Stimulated activated CD4-positive, alpha-beta T cell treated with anti-CD3 and anti-CD28 coated beads, Interleukin-1b, Interleukin-23, amount 100 ng/mL, for 24 hours (primary cell): ENCODE measurements at places on chromosomes 7 and 10.

DNA sequence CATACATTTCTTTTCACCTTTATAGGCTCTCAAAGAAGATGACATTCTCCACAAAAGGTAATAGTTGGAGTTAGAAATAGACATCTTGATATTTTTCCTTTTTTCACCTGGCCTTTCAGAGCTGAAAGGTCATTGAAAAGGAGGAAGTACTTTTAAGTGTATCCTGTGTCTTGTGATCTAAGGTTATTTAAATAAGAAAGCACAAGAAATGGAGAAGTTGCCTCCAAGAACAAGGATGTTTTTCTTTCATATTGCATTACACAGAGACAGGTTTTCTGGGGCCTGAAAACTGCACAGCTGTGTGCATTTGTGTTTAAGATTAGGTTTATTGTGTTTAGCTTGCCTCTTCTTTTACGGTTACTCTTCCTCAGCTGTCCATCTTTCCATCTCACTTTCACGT is 103.4 kb upstream of the SEMA3D start:
- DNase-seq, result no peak

- no peak for DNase-seq
These were observed 11.8 kb downstream of the MET start for GRCh38 chr7:116683786-116684185.

DNA sequence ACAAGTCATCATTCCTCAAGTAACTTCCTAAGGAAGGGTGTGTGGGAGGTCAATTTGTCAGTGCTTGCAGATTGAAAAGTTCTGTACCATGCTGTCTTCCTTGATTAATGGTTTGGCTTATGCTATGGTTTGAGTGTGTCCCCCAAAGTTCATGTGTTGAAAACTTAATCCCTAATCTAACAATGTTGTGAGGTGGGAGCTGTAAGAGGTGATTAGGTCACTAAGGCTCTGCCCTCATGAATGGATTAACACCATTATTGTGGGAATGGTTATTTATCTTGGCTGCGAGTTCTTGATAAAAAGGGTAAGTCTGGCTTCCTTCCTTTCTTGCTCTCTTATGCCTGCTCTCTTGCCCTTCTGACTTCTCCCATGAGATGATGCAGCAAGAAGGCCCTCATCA is 29.3 kb upstream of the TMEM229A start:
- DNase-seq, result no peak

GRCh38 chr7:8014399-8014798 is 45.8 kb downstream of the GLCCI1 start:
- DNase-seq, result no peak

DNA sequence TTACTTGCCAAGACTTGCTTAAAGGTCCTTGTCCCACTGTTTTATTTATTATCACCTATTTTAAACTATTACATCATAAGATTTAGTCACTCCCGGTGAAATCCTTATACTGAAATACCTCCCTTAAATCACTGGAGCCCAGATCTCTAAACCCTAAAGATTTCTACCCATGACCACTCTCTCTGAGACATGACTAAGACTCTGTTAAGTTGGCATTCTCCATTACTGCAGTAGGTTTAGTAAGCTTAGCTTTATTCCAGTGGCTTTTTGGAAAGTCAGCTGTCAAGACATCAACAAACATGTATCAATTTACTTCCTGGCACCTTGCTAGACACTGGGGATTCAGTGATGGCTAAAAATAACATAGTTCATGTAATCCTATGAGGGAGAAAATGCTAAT is 874.2 kb downstream of the KCNMA1 start:
- DNase-seq, result no peak

GRCh38 chr10:86840498-86840897 is 84.1 kb downstream of the BMPR1A start:
- DNase-seq, result no peak

- no peak for DNase-seq
These were observed 49.6 kb downstream of the BPGM start for GRCh38 chr7:134696261-134696660.

DNA sequence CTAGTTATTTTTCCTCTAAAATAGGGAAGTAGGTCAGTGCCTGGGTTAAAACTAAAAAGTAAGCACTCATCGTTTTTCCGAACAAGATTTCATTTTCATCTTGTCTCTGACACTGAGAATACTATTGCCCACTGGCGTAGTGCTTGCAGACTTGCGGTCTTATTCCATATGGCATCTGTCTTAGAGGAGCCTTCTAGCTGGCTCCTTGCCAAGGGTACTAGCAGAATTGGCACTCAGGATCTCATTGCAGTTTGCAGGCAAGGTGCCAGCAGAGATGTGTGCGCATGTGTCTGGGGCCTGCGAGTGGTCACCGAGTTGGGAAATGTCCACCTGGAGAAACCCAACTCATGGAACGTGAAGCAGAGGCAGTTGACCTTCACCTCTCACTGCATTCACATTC is 143.4 kb downstream of the CELF2 start:
- DNase-seq, result no peak

- no peak for DNase-seq
These were observed 74.6 kb downstream of the SH2D4B start for GRCh38 chr10:80612261-80612660.

DNA sequence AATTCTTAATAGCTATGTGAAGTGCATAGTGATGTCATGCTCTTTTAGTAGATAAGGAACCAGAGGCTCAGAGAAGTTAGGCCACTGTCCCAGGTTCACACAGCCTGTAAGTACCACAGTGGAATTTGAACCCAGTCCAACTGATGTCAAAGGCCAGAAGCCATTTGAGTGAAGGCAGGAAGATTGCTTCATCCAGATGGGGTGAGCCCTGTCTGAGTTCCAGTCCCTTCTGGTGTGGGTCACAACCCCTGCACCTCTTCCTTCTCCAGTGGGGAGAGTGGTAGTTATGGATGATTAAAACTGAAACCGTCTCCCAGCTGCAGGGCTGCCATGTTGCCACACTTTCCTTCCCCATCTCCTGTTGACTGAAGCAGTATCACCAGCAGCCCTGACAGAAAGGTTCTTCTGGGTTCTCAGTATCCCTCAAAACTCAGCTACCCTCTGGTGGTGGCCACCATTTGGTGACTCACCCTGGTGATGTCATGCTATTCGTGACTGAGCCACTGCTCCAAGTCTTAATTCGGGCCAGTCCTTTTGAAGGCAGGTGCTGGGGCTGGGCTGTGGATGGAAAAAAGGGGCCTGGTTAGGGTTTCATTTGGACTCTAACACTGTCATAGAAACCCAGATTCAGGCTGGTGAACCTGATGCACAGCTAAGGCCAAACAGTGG is 1.5 kb upstream of the C10orf95 start:
- DNase-seq, result no peak

- DNase-seq, result no peak
These were observed 18.1 kb upstream of the LIPK start for GRCh38 chr10:88687853-88688467.

- DNase-seq, result no peak
These were observed 6.0 kb downstream of the ADCK2 start for GRCh38 chr7:140678816-140679130.
